ENCODE measurements at places on chromosomes 5 and 9. TPM values are rescaled to one million over a fixed set of nuclear protein-coding genes. Genes with fewer than 3 reads are reported as not detected.

EQTN gene
- 0.21 TPM for polyA plus RNA-seq

DNA sequence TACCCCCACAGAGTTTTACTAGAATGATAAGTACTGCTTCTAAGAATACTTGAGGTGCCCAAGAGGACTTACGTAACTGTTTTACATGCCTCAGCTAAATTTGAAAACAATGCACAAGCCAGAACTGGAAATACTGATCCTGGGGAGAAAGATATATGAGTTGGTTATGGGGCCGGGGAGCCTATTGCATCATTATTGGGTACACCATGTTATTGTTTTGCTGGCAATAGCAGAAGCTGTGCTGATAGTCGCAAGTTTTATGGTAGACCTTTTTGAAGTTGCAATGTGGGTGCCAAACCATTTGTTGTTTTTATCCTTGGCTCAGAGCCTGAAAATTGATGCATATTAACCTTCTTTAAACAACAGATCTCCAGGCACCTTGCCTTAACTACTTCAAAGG lies 108.4 kb upstream of the DHFR start:
- DNase-seq, result no peak

DNA sequence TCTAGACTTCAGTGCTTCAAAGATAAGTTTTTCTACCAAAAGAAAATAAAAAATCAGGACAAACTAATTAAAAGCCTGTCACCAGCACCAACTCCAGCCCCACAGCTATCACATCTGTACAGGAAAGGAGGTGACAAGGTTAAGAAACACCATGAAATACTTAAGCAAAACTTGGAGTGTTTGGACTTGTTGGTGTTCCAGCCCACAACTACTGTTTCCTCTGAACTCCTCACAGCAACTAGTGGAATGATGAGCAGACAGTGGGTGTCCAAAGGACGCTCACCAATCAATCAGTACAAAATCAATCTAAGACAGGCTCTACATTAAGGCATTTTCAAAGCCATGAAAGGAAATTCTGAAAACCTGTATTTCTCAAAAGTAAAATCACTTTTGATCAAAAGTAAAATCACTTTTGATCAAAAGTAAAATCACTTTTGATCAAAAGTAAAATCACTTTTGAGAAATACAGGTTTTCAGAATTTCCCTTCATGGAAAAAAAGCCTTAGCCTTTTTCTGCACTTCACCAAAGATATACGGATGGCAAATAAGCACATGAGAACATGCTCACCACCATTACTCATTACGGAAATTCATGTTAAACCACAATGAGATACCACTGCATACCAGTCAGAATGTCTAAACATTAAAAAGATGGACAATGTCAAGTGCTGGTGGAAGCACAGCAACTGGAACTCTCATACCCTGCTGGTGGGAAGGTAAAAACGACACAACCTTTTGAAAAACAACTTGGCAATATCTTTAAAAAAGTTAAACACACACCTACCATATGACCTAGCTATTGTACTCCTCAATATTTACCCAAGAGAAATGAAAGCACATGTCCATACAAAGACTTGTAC lies 79.7 kb downstream of the MED27 start:
- no peak for DNase-seq

- DNase-seq, result peak; percentile 12
Observed at GRCh38 chr9:113011911-113012381, at the start of gene ZNF883. Gene ZNF883, minus strand, starts transcription at chr9:113012192.

DNA sequence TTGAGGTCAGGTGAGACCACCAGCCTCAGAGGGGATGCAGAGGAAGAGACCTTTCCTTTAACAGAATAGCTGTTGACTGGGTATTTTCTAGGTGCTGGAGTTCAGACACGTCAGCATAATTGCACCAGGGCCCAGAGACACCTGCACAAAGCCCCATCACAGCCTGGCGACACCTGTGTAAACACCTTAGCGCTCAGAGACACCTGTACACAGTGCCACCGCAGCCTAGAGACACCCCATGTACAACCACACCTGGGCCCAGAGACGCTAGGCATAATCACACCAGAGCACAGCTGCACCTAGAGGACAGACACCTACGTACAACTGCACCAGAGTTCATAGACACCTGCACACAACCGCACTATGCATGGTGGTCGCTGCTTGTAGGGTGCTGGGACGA lies 1.0 kb downstream of the TRIP13 start:
- DNase-seq, result no peak

PCDH1 gene
- polyA plus RNA-seq, result 5.1 TPM

- DNase-seq, result no peak
Observed at GRCh38 chr9:17422994-17423680, 155.7 kb upstream of the SH3GL2 start.

GRCh38 chr5:127941646-127942045 lies 141.9 kb upstream of the SLC12A2 start:
- no peak for DNase-seq

DNA sequence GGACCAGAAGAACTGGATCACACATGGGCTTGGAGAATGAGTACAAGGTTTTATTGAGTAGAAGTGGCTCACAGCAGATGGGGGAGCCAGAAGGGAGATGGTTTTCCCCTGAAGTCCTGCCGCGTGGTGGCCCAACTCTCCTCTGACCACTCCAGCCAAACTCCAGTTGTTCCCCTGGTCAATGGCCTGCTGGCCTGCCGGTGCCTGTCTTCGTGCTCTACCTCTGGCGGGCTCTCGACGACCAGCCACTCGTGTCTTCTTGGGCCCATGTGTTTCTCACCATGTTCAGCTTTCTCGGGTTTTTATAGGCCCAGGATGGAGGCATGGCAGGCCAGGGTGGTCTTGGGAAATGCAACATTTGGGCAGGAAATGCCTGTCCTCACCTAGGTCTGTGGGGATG lies 519.6 kb downstream of the CYLC2 start:
- DNase-seq, result no peak

DNA sequence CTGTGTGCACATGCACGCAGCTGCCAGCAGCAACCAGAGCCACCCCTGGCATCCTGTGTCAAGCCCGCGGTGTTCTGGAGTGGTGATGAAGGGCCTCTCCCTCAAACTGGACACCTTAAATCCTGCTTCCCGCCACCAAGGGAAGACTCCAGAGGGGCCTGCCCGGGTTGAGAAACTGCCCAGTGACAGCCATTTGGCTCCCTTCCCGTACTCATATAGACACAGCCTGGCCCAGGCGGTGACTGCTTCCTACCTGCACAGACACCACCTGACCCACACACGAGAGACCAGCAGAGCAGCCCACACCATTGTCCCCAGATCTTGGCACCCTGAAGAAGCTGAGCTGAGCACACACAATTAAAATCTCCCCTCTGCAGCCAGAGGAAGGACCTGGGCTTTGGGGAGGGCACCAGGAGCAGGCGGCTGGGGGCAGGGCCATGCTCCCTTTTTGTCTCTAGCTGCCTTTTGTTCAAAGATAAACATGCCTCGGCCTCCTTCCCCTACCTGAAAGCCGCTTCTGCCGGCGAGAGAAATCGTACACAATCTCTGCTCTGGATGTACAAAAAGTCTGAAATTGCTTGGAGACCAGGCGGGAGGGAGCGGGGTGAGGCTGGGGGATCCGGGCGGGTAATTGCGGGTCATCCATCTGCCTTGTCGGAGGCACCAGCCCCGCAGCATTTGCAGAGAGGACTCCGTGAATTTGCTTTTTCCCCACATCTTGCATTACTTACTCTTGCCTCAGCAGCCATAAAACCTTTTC lies 78.4 kb downstream of the TSPAN17 start:
- no peak for DNase-seq

GRCh38 chr9:133713150-133713959 lies 24.8 kb downstream of the SARDH start:
- no peak for DNase-seq

SHISAL2B gene
- polyA plus RNA-seq, result 0.32 TPM

GZMA gene
- 15.9 TPM for polyA plus RNA-seq

GRCh38 chr5:66661149-66661548 lies 65.0 kb downstream of the MAST4 start:
- DNase-seq, result no peak

PCDHB16 gene
- 0.27 TPM for polyA plus RNA-seq

DNA sequence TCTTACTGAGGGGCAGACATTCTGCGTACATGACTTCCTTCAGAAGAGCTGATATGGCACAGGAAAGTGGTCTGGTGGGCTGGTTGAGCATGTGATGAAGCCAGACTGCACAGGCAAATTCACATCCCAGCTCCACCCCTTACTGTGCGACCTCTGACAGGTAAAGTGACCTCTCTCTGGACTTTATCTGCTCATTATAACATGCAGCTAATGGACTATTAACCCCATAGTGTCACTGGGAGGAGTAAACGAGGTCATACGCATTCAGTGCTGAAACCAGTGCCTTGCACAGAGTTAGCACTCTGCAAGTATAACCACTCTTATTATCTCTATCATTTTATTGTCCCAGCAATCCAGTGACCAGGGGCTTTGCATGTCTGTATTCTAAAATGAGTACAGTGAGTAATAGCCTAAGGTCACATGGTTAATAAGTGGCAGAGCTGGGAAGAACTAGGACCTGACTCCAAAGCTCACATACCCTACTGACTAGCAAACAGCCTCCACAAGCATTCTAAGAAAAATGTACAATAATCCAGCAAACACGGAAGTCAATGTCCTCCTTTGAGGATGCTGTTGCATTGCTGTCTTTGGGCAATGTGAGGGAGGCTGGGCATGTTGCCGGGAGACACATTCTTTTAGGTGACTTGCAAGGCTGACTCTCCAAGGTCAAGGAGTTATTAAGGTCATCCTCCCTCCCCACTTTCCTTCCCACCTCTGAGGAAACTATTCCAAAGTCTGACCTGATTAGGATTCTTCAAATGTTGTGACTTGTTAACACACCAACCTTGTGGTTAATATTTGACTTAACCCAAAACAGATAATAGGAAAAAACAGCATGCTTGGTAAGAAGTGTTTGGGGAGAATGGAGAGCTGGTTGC lies 19.0 kb downstream of the GLRX start:
- no peak for DNase-seq

SPATA31A3 gene
- polyA plus RNA-seq, result not detected

C9orf153 gene
- 0.16 TPM for polyA plus RNA-seq

PFN3 gene
- not detected for polyA plus RNA-seq

DNA sequence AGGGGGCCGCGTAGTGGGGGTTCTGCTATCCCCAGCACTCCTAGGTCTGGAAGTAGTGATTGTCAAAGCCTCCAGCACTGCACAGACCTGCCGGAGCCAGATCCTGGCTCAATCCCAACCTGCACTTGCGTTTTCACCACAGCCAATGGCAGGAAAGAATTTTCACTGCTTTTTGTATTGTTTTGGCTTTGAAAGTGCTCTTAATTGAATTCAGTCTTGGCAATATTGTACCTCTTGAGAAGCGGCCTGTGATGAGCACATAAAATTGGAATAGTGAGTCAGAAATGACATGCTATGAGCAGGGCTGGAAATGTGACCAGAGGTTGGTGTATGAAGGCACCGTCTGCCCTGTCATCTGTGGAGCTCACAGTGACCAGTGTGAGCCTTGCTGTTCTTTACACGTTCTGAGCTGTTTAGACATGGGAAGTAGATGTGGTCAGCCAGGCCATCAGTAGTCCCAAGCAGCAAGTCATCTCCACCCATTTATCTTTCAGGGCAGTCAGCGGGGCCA lies 41.5 kb downstream of the SECISBP2 start:
- no peak for DNase-seq

- DNase-seq, result no peak
Observed at GRCh38 chr5:155772009-155772662, 554.8 kb upstream of the SGCD start.

GRCh38 chr5:1099926-1100663 lies 11.8 kb downstream of the SLC12A7 start:
- DNase-seq, result no peak

PCDHGB4 gene
- 1.6 TPM for polyA plus RNA-seq

HAPLN1 gene
- 0.18 TPM for polyA plus RNA-seq

GRCh38 chr5:59193616-59194319 lies 610.9 kb downstream of the RAB3C start:
- no peak for DNase-seq

ACTBL2 gene
- polyA plus RNA-seq, result 0.07 TPM

- DNase-seq, result no peak
Observed at GRCh38 chr5:150630461-150631325, 9.8 kb upstream of the SYNPO start.

- DNase-seq, result no peak
Observed at GRCh38 chr5:9627541-9627940, 2.6 kb downstream of the TAS2R1 start.

SLC4A9 gene
- polyA plus RNA-seq, result 0.07 TPM
